T-helper 9 cell (primary cell): ENCODE measurements at places on chromosomes 11 and 22.
A peak's percentile ranks its signal among the peaks of the same experiment; 100 is the strongest.

GRCh38 chr11:70090961-70091381 is 12.9 kb downstream of the ANO1 start:
- DNase-seq: no peak

DNA sequence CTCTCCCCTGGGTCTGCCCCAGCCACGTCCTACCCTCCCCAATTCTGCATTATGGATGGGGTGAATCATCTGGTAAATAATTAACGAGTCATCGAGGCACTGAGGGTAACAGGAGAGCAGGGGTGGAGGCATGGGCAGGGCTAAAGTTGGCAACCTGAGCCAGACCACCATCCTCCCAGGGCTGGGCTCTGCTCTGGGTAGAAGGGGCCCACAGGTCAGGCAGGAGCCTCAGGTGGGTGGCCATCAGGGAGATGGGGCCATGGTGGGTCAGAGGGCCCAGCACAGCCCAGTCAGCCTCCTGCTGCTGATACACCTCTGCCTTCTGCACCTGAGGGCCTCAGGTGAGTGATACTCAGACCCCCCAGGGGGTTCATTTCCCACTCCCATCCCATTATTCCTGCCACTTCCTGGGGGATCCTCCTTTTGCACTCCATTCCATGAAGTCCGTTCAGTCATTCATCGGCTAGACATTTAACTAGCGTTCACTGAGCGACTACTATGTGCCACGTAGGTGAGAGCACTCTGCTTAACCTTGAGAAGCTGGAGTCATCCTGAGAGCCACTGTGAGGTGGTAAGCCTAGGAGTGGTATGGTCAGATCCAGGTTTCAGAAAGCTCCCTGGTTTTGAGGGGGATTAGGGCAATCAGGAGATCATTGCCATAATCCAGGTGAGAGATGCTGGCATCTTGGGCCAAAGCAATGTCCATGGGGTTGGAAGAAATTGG is at the start of gene VSIG10L2:
Gene VSIG10L2, plus strand, starts transcription at position 248 of the 724 bp plus-strand sequence. Its CDS starts 12 bp downstream, at position 260.
- DNase-seq: no peak

DNA sequence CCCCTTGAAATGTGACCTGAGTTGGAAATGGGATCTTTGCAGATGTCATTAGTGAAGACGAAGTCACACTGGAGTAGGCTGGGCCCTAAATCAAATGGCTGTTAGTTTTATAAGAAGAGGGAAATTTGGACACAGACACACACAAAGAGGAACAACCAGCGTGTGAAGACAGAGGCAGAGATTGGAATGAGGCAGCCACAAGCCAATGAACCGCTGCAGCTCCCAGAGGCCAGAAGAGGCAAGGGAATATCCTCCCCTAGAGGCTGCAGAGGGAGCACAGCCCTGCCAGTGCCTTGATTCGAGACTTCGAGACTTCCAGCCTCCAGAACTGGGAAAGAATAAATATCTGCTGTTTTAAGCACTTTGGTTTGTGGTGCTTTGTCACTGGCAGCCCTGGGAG is 484.5 kb downstream of the MN1 start:
- DNase-seq: no peak

- DNase-seq: peak; percentile 44
Measured at GRCh38 chr11:13277768-13278608, at the start of gene BMAL1. TSS of gene BMAL1 (plus strand) at chr11:13277790. CDS start at chr11:13354309, 76,519 bp downstream.

- no peak for DNase-seq
Measured at GRCh38 chr11:41235668-41236067, 223.8 kb downstream of the LRRC4C start.

GRCh38 chr11:88454881-88455280 is 117.3 kb upstream of the CTSC start:
- DNase-seq: no peak

GRCh38 chr11:117929142-117929915 is at the start of gene TMPRSS13:
TSS of gene TMPRSS13 (minus strand) at chr11:117929402. CDS start at chr11:117929307, 95 bp downstream.
- no peak for DNase-seq

GRCh38 chr11:69396051-69396947 is 85.2 kb upstream of the LINC01488 start:
- DNase-seq: no peak

- DNase-seq: no peak
Measured at GRCh38 chr11:34155057-34155756, 49.8 kb downstream of the NAT10 start.

DNA sequence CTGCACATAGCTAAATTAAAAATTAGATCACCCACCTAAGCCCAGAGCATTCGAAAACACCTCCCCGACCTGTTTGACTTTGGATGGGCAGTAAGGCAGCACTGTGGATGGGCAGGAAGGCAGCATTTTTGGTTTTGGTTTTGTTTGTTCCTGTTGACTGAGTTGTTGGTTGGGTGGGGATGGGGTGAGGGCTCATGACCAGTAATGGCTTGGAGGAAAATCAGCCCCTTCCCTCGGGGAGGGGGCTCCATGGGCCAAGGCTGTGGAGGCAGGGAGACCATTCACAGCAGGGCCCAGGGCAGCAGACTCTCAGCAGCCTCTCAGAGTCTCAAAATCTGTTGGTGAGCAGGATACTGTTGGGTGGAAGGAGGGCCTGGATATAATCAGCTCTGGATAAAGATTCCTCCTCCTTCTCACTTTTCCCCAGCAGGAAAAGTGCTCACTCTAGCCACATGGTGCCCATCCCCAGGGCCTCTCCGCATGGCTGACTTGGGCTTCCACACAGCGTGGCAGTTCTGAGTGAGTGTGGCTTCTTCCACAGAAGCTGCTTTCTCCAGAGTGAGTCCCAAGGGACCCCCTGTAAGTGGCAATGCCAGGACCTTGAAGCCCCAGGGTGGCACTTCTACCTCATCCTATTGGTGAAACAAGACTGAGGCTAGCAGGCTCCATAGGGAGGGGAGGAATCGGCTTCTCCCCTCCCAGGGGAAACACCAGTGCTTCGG is 1491.2 kb downstream of the BRD1 start:
- no peak for DNase-seq

DNA sequence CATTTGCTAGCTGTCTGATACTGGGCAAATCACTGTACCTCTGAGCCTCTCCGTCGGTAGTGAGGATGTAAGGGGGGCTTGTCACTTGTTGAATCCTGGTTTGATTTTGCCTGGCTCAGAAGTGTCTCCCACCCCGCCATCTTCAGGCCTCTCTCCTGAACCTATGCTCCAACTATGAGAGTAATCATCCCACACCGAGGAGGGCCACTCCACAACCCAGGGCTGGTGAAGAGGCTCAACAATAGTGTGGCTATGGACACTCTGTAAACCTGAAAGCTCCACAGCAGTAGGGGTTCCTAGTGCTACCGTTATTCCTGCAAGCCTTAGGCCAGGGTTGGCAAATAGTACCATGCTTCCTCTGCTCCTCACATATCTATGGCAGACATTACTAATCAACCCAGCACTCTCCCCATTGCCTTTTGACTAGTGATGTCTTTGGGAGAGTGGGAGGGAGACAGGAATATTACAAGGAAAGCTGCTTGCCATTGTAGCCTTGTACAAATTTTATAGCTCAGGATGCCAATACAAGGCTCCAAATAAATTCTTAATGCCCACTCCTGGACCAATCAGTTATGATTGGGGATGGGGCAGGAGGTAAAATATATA is 134.0 kb upstream of the TEAD1 start:
- no peak for DNase-seq

DNA sequence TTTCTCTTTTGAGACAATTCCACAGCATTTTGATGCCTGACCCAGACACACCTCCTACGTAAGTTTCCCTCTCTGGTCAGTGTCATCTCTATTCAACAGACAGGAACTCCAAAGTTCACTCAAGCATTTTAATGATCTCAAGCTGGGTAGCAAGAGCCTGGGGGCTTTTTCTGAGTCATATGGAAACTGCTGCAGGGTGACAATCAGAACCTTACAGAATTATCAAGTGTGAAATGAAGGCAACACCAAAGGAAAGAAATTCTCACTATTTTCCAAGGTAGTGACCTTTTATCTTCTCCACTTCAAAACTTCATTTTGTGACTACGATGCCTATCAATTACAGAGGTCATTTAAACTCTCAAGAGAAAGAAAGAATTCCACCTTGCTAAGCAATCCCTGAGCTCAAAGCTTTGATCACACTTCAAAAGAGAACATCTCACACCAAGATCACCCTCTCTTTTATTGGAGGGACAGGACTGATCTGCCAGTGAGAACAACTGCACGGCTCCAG is 229.0 kb upstream of the ZC3H12C start:
- no peak for DNase-seq

DNA sequence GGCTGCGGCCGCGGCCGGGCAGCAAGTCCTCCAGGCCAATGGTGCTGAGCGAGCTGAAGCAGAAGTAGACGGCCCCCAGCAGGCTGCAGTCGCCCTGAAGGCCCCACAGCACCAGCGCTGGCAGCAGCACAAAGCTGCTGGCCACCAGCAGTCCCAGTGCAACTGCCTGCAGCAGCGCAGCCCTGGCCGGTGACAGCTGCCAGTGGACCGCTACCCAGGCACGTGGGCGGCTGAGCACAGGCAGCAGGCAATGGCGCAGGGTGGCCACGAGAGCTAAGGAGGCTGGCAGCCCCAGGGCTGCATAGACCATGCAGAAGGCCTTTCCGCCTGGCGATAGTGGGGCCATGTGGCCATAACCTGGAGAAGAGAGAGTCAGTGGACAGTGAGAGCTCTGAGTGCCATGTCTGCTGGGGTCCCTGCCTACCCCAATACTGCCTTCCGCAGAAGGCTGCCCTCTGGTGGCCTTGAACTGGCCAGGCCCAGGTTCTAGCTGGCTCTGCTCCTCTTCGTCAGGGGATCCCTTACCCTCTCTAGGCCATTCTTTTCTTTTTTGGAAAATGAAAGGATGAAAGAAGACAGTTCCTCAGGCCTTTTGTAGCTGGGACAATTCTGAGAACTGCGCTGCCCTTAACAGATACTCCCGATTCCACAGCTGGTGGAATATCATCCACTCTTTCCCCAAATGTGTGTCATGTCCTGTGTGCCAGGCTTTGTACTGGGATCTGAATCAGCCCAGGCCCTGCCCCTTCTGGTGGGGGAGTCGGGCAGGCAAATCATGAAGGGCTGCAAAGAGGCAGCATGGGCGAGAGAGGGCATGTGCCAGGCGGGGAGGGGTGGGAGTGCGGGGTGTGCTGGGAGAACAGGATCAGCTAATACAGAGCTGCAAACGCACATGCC is 1.8 kb downstream of the KCNK7 start:
- peak; percentile 30 for DNase-seq

- DNase-seq: no peak
Measured at GRCh38 chr11:28400331-28401100, 292.3 kb downstream of the METTL15 start.

GRCh38 chr11:58192229-58192628 is 3.4 kb downstream of the OR9Q2 start:
- no peak for DNase-seq

GRCh38 chr11:86790195-86790725 is 10.1 kb upstream of the PRSS23 start:
- no peak for DNase-seq

- no peak for DNase-seq
Measured at GRCh38 chr11:17601676-17602075, 54.6 kb downstream of the OTOG start.

DNA sequence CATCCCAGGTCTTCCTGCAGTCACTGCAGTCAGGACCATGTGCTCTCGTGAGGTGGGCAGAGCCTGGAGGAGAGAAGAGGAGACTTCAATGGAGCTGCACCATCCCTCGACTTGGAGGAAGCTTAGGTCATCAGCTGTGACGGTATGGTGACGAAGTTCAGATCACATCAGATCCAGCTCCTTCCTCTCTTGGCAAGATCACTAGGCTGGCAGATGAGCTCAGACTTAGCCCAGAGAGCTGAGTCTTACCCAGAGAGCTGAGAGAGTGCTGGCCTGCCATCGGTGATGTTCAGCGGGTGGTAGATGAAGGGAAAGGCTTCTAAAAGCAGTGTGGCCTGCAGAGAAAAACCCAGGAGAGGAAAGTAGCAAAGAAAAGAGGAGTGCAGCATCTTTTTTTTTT is 1.8 kb upstream of the SLC15A3 start:
- DNase-seq: no peak

GRCh38 chr11:73389916-73390315 is 13.7 kb downstream of the RELT start:
- no peak for DNase-seq

GRCh38 chr22:45639747-45640102 is 31.9 kb upstream of the ATXN10 start:
- DNase-seq: no peak

DNA sequence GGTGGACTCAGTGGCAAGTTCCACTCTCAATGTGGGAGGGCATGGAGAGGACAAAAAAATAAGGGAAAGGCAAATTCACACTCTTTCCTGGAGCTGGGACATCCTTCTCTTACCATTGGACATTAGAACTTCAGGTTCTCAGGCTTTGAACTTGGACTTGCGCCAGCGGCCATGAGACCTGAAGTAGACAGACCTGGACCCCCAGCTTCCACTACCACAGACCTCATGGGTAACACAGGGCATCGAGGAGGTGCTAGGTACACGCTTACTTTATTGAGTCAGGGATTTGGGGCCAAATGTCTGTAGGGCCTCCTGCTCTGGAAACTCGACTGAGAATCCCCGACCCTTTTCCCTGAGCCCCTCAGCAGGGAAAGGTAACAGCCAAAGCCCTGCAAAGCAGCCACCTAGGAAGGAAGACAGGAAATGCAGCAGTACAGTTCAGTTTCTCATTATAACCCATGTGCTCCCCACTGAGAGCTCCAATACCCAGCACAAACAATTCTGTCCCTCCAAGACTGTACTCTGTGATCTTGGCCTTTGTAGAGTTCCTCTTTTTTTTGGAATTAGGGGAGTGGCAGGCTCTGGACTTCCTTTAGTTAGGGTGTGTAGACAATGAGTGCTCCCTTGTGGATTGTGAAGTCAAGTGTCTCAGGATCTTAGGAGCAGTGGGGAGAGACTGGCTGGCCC is 5.7 kb downstream of the CHRNA10 start:
- no peak for DNase-seq

GRCh38 chr11:105202422-105202821 is 62.9 kb upstream of the CARD18 start:
- DNase-seq: no peak

GRCh38 chr11:65565624-65566453 is 4.4 kb upstream of the ZNRD2 start:
- peak; percentile 29 for DNase-seq
